Aorta (tissue), 5 donors: ENCODE measurements at places on chromosomes 6 and 20. TPM values are rescaled to one million over a fixed set of nuclear protein-coding genes. Genes with fewer than 3 reads are reported as not detected.

DNA sequence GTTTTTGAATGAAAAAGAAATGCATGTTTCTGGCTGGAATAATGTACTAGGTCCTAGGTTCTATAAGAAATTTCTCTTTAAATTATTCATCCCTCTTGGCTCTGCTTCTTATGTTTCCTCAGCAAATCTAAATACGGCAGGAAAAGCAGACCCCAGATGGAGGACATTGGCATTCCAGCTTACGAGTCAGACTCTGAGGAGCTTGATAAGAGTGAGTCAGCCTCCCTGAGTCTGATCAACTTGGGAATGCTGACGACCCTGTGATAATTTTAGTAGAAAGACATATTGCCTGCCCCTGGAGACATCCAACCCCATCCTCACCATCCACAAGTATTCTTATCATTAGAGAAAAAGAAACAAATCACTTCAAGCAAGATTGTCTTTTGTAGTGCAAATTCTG, 509.7 kb upstream of the MARCKS start:
- DNase-seq: no peak

DNA sequence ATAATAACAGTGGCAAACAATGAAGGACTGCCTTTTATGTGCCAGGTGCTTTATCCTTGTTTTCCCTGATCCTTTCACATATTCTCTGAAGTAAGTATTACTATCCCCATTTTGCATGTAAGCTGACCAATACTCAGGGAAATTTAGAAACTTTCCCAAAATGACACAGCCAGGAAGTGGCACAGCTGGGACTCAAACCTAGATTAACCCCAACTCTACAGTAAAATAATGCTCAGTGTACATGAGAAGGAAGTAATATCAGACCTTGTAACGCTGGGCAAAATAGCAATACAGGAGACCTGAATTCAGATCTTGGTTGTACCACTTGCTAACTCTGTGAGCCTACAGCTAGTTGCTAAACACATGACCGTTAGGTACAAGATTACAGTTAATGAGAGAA, 26.8 kb upstream of the NRSN1 start:
- no peak for DNase-seq

GRCh38 chr6:152310371-152310954, 326.7 kb downstream of the SYNE1 start:
- DNase-seq: no peak

DNA sequence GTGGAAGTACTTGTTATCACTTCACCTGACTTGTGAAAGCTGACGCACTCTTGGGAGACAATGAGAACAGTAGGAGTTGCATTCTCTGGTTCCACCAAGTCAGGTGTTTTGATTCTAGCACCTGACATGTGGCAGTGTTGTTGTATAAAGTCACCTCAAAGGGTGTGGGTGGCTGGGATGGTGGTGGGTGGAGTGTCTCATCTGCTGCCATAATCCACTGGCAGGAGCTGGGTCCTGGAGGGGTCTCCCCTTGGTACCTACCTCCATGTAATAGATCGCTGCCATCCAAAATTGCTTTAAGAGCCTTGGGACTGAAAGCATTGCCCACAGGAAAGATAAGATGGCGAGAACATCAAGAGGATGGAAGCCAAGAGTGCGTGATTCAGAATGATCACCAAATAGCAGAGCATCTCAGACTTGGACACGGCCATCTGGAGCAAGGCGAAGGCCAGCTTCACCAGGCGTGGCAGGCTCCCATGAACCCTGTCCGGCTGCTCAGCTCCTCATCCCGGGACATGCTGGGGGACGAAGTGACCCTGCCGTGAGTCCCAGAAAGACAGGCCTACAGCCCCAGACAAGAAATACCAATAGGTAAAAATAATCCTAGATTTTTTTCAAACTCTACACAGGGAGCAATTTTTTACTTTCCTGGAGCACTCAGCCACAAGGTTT, 56.6 kb downstream of the NPEPL1 start:
- no peak for DNase-seq

DNA sequence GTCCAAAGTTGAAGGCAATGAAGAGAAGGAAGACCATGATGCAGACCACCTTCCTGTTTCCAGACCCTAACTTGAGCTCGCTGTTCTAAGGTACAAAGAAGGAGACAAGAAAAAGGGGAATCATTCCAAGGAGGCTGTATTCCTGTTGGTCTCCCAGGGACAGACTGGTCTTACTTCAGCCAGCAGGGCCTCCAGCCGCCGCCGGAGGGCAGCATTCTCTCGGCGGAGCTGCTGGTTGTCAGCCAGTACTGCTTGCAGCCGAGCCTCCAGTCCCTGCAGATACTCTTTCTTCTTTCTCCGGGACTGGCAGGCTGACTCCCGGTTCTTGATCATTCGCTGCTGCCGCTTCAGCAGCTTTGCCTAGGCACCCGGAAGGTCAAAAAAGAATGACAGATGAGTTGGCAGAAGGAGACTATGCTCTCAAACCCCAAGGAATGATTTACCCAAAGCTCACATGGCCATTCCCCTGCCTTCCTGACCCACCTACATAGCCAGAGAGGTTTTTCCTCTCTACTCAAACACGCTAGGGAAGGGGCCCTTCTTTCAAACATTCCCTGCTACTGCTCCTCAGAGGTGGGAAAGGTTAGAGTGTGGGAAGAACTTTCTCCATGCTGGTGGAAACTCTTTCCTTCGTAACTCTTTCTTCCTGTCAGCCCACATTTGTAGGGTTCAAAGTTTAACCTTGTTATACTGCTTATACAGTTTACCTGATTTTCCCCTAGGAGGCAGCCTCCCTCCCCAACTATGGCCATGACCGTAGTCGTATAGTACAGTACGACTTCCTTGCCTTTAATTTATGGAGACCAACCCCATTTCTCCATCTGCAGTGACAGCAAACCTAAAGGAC, 9.0 kb downstream of the ATF6B start:
- peak; percentile 91 for DNase-seq

DNA sequence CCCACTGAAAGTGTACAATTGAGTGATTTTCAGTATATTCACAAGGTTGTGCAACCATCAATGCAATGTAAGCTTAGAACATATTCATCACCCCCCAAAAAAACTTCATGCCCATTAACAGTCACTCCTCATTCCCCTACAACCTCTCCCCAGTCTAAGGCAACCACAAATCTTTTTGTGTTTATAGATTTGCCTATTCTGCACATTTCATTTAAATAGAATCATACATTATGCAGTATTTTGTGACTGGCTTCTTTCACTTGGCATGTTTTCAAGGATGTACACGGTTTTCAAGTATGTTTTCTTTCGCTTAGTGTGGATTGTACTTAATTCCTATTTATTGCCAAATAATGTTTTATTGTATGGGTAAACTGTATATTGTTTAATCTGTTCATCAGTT, 329.3 kb upstream of the RNF24 start:
- no peak for DNase-seq

- peak; percentile 90 for DNase-seq
Measured at GRCh38 chr6:30684386-30685156, 1.9 kb downstream of the PPP1R18 start.

DNA sequence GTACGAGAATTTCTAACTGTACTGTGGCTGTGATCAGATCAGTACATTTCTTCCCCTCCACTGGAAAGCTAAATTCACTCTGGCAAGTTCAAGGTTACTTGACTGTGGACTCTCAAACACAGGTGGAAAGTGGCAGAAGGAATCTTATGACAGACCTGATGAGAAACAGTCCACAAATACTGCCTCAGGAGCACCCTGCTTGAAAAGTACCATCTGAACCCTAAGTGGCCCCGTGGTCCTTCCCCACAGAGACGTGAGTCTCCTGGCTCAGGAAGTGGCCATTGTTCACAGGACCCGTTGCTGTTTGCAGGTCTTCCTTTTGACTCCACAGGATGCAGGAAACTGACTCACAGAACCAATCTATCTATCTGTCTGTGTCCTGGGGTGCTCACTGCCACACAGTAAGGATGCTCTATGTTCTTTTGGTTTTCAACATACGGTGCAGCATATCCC, 47.5 kb upstream of the NHSL1 start:
- no peak for DNase-seq

GRCh38 chr20:4059606-4060005, 44.2 kb upstream of the RNF24 start:
- no peak for DNase-seq

GRCh38 chr6:89146718-89147700, 1.2 kb downstream of the PM20D2 start:
- DNase-seq: no peak

DNA sequence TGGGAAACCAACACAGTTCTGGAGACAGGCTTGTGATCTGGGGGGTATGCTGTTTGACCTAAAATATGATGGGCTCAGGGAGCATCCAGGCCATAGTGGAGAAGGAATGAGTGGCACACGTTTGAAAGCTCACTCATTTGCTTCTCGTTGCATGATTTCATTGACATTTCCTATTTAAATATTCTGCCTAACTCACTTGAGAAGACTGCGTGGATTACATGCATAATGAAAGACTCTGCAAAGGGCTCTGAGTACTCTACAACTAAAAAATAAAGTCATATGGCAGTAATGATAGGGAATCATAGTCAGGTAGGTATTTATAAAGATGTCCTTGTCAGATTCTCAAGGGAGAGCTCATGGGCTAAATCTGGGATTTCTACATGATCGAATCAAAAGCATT, 117.9 kb downstream of the LAMP5 start:
- DNase-seq: no peak

DNA sequence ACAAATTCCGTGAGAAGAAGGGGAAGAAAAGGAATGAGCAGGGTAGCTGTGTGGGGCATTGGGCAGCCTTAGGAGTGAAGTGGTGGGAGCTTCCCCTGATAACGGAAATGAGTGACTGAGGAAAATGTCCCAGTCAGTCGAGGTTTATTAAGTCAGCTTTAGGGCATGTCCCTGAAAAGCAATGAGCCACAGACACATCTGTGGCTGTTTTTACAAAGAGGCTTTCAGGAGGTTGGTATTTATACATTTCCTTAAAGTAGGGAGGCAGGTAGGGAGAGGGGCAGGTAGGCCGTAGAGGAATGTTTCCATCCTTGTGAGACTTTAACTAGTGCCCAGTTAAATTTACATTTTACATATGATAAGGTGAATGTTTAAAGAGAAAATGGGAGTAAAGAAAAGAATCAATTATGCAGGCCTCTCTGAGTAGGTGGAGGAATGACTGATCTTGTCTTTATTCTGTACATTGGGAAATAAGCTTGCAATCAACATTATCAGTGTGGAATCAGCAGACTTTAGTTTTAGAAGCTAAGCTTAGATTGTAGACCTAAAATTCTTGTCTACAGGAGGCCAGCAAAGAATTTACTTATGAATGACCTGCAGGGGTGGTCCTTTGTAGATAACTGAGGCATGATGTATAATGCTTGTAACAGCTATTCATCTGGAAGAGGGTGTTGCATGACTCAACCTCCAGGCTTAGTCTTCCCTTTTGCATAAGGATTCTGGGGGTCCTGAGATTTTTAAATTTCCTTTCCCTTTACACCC, 18.5 kb downstream of the SLC22A2 start:
- no peak for DNase-seq

DNA sequence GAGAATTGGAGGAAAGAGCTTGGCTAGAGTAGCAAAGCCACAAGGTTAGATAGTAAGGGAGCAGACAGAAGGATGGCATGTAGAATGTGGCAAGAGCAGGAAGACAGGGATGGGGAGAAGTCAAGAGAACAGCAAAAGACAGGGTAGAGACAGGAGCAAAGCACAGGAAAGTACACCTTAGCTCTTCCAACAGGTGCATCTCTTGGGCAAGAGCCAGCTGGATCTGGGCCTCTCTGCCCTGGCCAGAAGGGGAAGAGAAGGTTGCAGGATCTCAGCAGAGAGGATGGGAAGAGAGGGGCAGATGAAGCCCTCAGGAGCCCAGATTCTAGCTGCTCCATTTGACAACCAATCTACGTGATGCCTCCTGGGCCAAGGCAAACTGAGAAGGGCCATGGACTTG, 16.7 kb downstream of the SCUBE3 start:
- DNase-seq: no peak

- DNase-seq: no peak
Measured at GRCh38 chr20:31908424-31908823, 38.0 kb downstream of the TTLL9 start.

GRCh38 chr20:64222851-64223525, 32.6 kb upstream of the PCMTD2 start:
- no peak for DNase-seq

DNA sequence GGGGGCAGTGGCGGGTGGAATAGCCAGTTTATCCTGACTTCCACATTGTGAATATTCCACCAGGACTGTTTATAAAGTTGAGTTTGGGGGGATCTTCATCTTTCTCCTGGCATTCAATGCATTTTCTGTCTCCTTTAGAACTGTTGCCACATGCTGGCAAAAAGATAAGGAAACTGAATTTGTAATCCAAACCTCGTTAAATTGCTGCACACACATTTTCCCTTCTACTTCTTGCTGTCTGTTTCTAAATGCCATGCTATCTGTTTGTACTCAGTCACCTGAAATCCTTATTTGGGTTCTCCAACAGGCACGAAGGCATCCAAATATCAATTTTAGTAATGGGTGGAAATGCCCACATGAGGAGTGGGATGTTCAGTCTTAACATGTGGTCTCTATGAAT, 180.2 kb upstream of the CCN2 start:
- no peak for DNase-seq

- no peak for DNase-seq
Measured at GRCh38 chr6:157621406-157621805, 201.6 kb upstream of the SNX9 start.

GRCh38 chr6:16205377-16206144, 32.8 kb upstream of the GMPR start:
- no peak for DNase-seq

- DNase-seq: no peak
Measured at GRCh38 chr6:89763550-89763949, 56.0 kb downstream of the MDN1 start.

GRCh38 chr20:12723811-12724210, 285.0 kb upstream of the SPTLC3 start:
- no peak for DNase-seq

- DNase-seq: no peak
Measured at GRCh38 chr6:152380351-152380767, 256.8 kb downstream of the SYNE1 start.

DNA sequence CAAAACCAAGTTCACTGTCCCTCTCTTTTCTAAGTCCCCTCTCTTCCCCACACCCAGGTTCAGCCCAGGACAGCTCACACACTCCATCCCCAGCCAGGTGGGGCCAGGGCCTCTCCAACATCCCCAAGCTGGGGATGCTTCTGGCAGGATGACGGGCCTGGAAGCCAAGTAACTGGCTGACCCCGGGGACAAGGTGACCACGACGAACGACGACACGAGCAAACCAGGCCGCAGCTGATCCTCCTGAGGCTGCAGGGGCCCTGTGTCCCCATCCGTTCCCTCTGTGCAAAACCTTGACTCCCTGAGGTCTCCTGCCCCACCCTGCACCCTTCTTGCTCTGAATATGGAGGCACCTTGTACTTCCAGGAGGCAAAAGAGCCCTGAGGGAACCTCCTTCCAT, 11.6 kb upstream of the PLG start:
- DNase-seq: no peak

Gene FUT9
- total RNA-seq: not detected

Gene CLVS2
- total RNA-seq: not detected

Gene SRPK1
- 26.1 TPM for total RNA-seq

Gene MAS1
- 0.12 TPM for total RNA-seq

Gene PXDC1
- 110 TPM for total RNA-seq

Gene BPI
- total RNA-seq: 0.51 TPM

Gene POM121L2
- not detected for total RNA-seq

Gene GUCA1A
- total RNA-seq: not detected

Gene PAQR8
- total RNA-seq: 6.5 TPM

Gene TSPO2
- total RNA-seq: not detected

Gene GJA1
- total RNA-seq: 213 TPM

Gene SEL1L2
- 6.3 TPM for total RNA-seq

Gene TPX2
- total RNA-seq: 0.75 TPM

Gene TUBB1
- total RNA-seq: 0.15 TPM

Gene TFAP2B
- total RNA-seq: not detected

Gene TBPL1
- 21.7 TPM for total RNA-seq

Gene CTAGE9
- total RNA-seq: not detected

Gene NRN1
- 35.9 TPM for total RNA-seq
